Stimulated activated CD4-positive, alpha-beta T cell treated with anti-CD3 and anti-CD28 coated beads, TNF-alpha, amount 100 ng/mL, for 24 hours (primary cell): ENCODE measurements at places on chromosomes 6 and 20.

- no peak for DNase-seq
Observed at GRCh38 chr20:20076297-20077065, 24.1 kb downstream of the CFAP61 start.

GRCh38 chr6:20260360-20260759 lies 48.1 kb upstream of the MBOAT1 start:
- DNase-seq, result no peak

DNA sequence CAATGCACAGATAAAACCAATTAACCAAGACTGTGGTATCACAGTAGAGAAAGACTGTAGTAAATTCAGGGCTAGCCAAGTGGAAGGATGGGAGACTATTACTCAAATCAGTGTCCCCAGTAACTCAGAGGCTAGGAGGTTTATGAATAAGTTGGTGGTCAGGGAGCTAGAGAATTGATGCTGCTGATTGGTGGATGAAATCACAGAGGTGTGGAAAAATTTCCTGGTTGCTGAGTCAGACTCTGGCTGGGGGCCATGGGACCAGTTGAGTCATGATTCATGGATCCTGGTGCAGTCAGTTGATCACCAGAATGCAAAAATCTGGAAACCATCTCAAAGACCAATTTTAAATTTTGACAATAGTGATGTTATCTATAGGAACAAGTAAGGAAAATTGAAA lies 555.9 kb downstream of the C6orf118 start:
- DNase-seq, result no peak

GRCh38 chr6:168865-169455 lies 123.3 kb upstream of the DUSP22 start:
- no peak for DNase-seq

DNA sequence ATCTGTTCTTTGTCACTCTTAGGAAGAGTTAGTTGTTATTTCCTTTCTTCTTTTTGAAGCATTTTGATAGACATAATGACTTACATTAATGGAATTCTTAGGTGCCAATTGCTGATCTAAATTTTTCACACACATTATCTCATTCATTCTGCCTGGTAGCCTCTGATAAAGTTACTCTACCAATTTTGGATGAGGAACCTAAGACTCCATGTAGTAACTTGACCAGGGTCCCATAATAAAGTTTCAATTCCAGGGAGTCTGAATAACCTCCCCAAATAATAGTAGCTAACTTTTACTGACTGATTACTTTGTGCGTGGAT lies 73.2 kb upstream of the CITED2 start:
- DNase-seq, result no peak

- DNase-seq, result no peak
Observed at GRCh38 chr20:6665621-6666355, 101.7 kb upstream of the BMP2 start.

GRCh38 chr6:150291968-150292710 lies 76.7 kb upstream of the IYD start:
- DNase-seq, result no peak
